ENCODE measurements at places on chromosomes 1 and 21. TPM values are rescaled to one million over a fixed set of nuclear protein-coding genes. Genes with fewer than 3 reads are reported as not detected.

- no peak for DNase-seq
These were observed 22.4 kb upstream of the RUNX3 start for GRCh38 chr1:24952413-24952841.

DNA sequence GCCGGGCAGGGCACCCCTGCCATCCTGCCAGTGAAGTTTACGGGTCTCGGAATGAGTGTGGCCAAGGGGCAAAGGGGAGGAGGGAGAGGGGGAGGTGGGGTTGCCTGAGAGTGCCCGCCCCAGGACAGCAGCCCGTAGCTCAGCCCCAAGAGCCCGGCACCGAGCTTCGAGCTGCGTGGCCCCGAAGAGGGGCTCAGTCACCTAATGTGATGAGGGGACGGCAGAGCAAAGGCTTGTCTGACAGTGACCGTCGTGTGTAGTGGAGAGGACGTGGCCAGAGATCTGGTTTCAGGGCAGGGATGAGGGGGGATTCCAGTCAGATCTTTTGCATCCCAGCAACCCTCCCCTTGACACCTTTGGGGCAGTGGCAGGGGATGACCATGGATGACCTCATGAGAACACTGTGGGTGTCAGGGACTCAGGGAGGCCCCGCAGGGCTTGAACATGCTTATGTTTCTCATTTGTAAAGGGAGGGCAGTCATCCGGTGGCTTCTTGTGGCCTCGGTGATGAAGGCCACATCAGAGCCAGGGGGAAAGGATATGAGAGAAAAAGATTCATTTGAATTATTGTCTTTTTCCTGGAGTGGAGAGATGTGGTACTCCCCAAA, 1.1 kb upstream of the TRPM2 start:
- no peak for DNase-seq

KPRP gene
- not detected for polyA plus RNA-seq

CHODL gene
- 5.9 TPM for polyA plus RNA-seq

CTH gene
- 7.7 TPM for polyA plus RNA-seq
